Stimulated activated CD4-positive, alpha-beta T cell treated with anti-CD3 and anti-CD28 coated beads, Interleukin-4, amount 100 ng/mL, for 1 hour (primary cell): ENCODE measurements at places on chromosomes 13 and 19.

DNA sequence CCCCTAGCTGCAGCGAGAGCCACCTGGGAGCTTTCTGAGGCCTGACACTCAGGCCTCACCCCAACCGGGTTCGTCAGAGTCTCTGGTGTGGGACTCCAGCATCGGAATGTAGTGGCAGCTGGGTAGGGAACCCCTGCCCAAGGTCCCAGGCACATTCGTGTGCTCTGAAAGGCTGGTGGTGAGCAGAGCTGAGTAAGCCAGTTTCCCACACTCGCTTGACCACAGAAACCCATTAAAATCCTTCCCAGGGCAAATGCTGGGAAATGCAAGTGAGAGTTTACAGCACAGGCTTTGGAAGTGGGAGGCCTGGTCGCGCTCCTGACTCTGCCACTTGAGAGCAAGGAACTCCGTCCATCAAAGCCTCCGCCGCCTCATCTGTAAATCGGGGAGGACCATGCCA, 4.2 kb downstream of the TRAPPC6A start:
- DNase-seq: no peak

GRCh38 chr19:1861599-1862031, 1.8 kb downstream of the KLF16 start:
- DNase-seq: no peak

DNA sequence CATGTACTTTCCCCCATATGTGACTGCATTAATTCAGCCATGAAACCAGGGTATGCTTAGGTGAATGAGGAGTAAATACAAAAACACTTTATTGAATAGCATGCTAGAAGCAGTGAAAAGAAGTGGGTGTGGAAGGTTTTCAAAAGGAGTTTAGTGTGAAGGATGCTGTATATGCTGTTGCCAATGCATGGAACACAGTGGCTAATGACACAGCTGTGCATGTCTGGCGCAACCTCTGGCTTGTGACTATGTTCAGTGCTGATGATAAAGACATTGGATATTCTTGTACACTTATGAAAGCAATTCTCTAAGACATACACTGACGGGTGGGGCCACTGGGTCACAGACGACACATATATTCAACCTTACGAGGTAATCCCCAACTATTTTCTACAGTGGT, 55.2 kb downstream of the SOX21 start:
- DNase-seq: no peak

DNA sequence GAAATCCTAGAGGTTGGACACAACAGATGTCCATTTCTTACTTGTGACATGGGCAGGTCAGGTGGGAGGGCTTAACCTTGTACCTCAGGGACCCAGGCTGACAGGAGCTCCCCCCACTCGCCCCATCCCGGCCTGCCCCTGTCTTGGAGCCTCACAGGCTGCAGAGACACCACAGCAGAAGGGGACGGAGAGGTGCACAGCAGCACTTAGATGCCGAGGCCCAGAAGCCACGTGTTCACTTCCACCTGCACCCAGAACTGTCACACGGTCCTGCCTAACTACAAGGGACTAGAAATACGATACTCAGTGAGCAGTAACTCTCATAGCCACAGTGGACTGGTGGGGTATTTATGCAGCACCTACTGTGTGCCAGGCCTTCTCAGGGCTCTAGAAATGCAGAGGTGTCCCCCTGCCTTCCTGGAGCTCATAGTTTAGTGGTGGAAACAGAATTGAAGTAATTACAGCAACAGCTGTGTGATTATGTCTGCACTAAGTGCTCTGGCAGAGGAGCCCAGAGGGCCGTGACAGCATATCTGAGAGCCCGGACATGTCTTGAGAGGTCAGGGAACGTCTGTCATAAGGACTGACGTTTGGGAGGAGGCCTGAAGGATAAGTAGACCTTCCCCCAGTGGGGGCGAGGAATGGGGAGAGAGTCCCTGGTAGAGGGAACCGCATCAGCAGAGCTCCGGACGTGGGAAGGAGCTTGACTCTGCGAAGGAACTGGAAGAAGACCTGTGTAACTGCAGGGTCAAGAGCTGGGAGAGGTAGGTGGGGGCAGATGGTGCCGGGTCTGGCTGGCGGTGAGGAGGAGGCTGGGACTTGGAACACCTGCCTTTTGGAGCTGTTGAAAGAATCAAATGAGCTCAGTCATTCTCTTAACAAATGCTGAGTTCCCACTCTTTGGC, 130.0 kb downstream of the SIPA1L3 start:
- no peak for DNase-seq

DNA sequence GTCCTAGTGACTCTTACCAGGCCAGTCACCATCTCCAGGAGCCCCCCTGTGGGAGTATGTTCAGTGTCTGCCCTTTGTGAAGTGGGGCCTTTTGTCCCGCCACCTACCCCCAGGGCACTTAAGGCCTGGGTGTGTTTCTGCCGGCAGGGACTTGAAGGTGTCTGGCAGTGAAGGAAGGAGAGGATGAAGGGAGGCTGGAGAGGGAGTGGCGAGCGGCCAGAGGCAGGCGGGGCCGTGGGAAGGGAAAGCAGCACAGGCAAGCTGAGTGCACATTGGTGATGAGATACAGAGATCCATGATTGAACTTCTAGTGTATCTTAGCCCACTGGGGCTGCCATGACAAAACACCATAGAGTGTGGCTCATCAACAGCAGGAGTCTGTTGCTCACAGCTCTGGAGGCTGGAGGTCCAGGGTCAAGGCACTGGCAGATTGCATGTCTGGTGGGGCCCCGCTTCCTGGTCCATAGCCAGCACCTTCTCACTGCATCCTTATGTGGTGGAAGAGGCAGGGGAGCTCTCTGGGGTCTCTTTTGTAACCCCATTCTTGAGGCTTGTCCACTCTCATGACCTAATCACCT, 17.5 kb downstream of the CUL4A start:
- no peak for DNase-seq
